NCI-H524 treated with DMSO at 0.1 percent for 48 hours (cell line): ENCODE measurements at places on chromosomes 7 and 10.
A peak's percentile ranks its signal among the peaks of the same experiment; 100 is the strongest.

- peak; percentile 17 for DNase-seq
Measured at GRCh38 chr7:36487756-36488336, 98.2 kb downstream of the ANLN start.

DNA sequence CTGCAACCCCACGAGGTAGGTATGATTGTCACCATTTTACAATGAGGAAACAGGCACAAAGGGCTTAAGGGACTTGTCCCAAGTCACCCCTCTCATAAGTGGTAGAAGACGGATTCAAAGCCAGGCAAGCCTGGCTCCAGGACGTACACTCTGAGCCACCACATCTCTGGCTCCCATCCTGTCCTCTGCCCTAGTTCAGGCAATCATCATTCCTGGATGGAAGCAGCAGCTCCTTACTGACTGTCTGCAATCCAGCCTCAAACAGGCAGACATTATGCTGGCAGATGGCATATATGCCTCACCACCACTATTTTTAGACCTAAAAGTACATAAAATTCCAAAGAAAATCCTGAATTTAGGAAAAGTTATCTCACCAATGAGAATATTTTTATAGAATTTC is 100.7 kb downstream of the USP6NL start:
- DNase-seq = no peak

DNA sequence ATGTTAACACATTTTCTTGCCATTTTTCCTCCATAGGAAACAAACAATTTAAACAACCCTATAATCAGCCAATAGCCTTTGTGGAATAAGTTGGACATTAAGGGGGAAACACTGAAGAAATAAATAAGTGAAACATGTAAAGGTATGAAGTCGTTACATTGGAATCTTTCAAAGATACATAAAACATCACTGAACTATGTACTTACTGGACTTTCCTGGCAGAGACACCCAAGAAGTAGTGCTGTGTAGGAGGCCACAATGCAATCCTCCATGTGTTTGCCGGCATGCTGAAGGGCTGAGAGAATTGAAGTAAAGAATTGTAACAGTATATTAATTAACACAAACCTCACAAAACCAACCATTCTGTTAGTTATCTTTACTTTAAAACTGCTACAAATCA is 76.5 kb upstream of the GRID1 start:
- no peak for DNase-seq

DNA sequence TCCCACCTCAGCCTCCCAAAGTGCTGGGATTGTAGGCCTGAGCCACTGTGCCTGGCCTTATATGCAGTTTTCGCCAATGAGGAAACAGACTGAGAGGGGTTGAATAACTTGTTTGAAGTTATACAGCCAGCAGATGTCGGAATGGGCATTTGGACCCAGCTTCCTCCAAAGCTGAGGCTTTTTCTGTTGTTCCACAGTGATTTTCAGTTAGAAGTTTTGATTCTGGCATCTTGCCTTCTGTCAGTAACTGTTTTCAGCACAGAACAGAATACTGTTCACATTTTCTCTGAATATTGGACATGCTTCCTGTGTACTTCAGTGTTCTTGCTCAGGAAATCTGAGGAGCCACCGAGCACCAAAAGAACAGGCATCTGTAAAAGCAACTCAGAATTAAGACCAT is 287.2 kb downstream of the CAMK1D start:
- no peak for DNase-seq

- DNase-seq = no peak
Measured at GRCh38 chr7:42471573-42472174, 234.7 kb upstream of the GLI3 start.

- no peak for DNase-seq
Measured at GRCh38 chr7:1450431-1450830, 8.8 kb downstream of the MICALL2 start.

- DNase-seq = no peak
Measured at GRCh38 chr10:59779756-59780533, 26.7 kb upstream of the MRLN start.

GRCh38 chr10:62087329-62087728 is 181.3 kb downstream of the RTKN2 start:
- DNase-seq = no peak

DNA sequence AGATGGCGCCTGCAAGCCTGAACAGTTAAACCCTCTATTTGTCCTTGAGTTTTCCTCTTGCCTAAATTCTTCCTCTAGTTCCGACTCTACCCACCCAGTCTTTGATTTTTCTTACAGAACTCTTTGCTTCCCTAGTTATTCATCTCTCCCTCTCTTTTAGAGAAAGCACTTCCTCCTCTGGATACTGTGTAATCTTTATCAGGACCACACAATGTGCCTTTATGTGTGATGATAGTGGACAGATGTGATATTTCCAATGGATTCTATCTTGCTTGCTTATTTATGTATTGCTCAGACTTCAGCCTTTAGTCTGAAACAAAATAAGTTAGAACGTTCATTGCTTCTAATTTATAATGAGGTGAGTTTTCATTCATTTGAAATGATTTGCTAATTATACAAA is 79.5 kb upstream of the CAV2 start:
- no peak for DNase-seq

- no peak for DNase-seq
Measured at GRCh38 chr10:72086466-72087391, 1.6 kb downstream of the SPOCK2 start.

GRCh38 chr10:13080643-13081042 is 19.3 kb upstream of the OPTN start:
- no peak for DNase-seq

GRCh38 chr7:100671353-100672327 is 1.9 kb upstream of the GNB2 start:
- no peak for DNase-seq

- DNase-seq = no peak
Measured at GRCh38 chr10:68179016-68179415, 52.9 kb downstream of the ATOH7 start.

DNA sequence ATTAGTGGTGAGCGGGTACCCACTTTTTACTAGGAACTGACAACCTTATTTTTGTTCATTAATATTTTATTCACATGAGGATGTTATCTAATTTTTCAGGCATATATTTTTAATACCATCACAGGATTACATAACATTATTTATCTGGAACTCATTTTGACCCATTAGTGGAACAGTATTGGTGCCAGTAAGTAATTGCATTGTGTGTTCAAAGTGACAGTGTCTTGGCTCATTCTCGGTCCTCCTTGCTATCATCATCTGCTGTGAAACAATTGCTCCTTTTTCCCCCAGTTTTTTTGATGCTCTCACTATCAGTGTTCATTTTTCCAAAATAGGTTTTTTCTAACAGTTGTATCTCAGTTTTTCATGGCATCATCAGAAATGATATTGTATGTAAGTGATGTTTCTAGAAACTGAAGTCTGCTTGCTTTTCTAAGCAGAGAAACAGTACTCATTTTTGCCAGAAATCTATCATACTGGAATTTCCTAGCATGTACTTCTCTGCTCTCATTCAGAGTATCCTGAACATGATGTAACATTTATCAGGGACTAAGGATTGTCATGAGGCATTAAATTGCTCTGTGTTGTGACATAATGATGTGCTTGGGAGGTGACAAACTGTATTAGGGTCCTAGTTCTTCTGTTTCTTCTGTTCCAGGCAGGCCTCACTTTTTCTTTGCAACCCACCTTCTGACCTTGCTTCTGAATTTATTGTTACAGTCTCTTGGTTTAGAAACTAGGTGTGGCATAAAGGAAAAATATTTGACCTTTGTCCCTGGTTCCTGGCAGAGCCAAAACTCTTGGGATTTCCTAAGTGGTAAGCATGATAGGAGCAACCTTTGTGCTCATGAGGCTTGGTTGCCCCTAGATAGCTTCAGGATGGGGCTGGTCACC is 4.2 kb downstream of the NUB1 start:
- DNase-seq = no peak

DNA sequence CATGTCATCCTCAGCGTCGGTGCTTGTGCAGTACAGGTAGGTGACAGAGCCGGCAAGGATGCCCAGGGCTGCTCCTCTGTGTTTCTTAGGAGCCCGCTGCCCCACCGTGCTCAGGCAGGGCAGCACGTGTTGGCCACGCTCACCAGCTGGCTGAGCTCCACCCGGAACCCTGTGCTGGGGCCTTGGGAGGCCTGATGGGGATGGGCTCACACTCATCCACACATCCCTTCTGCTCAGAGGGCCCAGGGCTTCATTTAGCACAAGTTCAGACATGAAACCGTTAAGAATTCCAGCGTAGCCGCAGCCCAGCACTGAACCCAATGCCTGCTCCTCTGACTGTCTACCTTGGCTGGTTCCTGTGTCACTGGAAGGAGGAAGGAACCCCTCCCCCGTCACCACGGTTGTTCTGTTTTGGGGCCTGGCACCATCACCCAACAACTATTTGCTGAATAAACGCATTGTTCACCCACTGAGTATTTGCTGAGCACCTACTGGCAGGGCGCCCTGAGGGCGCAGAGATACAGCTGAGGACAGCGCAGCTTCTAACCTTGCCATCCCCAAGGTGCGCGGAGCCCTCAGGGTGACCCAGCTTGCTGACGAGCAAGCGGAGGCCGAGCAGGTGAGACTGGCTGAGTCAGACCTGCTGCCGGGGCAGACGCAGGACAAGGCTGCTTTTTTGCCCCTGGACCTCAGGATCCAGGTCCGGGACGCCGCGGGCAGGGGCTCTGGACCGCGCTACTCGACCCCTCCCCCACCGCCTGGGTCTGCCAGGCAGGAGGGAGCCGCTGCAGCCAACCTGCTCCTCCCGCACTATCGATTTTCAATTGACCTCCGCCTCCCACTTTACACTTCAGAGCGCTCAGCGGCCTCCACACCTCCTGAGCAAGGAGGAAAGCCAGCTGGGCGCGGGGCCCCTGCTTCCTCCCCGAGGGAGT is 50.6 kb upstream of the RET start:
- DNase-seq = no peak

DNA sequence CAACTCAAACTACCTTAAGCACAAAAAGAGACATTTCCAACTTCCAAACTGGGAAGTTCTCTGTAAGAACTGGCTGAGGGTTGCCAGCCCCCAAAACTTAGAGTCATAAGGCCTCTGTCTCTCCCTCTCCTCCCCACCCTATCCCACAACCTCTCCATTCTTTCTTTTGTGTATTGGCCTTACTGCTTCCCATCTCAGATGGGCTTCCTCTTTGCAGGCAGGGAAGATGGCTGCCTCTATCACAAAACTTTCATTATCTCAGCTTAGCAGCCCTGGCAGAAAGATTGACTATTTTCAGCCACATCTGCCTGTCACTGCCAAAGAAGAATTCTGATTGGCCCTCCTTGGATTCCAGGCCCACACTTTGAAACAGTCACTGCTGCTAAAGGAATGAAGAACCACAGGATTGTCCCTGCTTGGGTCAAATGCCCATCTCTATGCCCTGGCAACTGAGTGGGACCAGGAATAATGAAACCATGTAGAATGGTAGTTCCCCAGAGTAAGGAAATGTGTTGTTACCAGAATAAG is 58.0 kb upstream of the PRKAR2B start:
- no peak for DNase-seq

GRCh38 chr10:72847681-72848080 is 45.9 kb upstream of the OIT3 start:
- DNase-seq = no peak

DNA sequence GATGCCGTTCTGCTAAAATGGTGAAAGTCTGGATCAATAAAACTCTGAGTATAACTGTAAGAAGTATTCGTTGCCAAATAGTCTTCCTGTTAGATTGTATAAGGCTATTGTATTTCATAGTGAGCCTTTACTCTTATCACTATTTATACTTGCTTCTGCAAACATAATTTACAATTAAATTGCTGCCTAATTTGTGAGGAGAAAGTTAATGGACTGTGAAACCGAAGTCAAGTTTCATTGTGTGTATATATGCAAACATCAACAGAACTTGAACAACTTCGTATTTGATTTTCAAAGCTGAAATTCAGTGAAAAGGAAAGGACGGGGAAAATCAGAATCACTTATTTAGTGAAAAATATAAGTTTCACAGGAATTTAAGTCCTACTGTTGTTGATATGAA is 135.9 kb upstream of the CCDC6 start:
- DNase-seq = no peak

DNA sequence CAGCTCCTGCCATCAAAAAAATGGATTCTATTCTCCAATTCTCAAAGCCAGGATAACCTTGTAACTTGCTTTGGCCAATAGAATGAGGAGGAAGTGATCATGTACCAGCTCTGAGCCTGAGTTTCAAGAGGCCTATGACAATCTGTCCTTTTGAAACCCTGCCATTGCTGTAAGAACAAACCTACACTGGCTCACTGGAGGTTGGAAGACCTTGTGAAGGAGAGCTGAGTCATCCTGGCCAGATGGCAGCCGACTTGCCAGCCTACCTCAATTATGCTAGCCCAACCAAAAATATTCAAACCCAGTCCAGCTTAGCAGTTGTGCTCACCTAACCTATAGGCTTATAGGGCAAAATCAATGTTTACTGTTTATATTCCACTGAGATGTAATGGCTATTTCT is 93.0 kb downstream of the HGF start:
- peak; percentile 73 for DNase-seq

GRCh38 chr10:48602401-48603135 is 2.3 kb downstream of the ARHGAP22 start:
- no peak for DNase-seq

DNA sequence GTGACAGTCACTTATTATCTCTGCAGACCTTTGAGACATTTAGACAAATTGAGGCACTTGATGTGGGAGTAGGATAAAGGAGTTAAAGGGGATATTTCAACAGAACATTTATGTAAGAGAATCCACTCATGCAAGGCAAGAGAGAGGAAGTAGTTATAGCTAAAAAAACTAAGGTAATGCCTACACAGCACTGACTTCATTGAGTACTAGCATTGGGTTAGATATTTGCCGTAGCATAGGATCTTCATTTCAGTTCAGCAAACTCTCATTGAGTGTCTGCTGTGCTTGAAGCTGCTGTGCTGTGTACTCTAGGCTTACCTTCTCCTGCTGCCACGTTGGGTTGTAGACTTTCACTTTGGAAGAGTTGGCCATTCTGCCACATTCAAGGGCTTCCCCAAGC is 10.5 kb upstream of the ENTPD1 start:
- no peak for DNase-seq

DNA sequence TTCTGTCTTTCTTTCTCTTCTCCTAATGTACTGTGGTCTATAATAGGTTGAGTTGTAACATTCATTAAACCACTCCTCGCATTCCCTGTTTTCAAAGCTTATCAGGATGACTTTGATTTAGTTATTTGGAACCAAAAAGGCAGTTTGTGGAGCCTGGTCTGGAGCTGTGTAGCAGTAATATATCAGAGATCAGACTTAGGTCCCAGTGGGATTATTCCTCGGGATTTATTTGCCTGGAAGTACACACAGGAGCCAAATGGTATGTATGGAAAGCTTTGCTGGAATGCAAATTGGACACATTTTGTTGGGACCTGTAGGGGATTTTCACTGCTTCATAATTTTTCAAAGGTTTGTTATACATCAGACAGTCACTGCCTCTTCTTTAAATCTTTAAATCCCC is 40.9 kb downstream of the GBF1 start:
- no peak for DNase-seq

GRCh38 chr7:19621740-19622139 is 87.1 kb downstream of the POLR1F start:
- no peak for DNase-seq

DNA sequence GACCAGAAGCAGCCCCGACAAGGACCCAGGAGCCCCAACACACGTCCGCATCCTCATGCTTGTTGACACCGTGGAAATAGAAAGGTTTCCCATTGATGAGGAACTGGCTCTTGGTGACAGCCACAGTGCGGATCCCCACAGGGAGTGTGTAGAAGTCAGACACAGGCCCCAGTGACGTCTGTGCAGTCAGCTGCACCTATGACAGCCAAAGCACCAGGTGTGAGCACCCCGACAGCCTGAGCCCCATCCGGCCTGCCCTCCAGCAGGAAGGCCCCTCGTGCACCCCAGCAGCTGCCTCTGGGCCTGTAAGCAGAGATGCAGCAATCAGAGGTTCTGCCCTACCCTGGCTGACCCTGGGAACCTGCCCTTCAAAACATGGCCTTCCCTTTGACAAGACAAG is 7.1 kb downstream of the GUSB start:
- no peak for DNase-seq
